ENCODE measurements at places on chromosomes 5 and 9.

GRCh38 chr9:16656432-16657169 is 213.9 kb downstream of the BNC2 start:
- DNase-seq, result no peak

DNA sequence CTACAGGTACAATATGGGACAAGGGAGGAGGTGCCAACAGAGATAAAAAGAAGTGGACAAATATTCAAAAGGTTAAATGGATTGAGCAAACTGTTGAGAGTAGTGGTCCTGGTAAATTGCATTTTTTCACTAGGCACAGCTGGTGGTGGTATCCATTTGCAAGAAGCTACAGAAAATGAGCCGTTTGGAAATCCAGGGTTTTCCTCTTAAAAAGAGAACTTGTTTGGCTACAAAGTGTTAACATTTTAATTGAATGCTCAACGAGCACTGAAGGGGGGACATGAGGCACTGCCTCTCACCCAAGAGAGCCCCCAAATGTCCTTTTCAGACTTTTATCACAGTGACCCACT is 491 bp upstream of the ZCCHC9 start:
- no peak for DNase-seq

DNA sequence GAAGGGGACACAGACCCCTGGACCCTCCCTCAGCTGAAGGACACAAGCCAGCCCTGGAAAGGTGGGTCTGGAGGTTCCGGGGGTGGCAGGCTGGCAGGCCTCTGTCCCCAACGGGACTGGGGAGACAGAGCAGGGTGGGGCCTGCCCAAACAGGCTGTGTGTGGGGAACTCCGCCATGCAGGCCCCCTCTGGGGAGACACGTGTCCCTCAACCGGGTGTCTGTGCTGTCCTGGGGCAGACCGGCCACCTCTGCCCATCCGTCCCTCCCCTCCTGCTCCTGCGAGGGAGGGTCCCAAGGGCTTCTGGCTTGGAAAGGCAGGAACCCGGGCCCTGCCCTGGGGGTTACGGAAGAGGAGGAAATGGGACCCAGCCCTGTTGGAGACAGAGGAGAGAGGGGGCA is 1.4 kb downstream of the SLC34A3 start:
- no peak for DNase-seq

- DNase-seq, result no peak
Observed at GRCh38 chr9:132753593-132753880, 83.3 kb downstream of the GTF3C4 start.

GRCh38 chr9:130789747-130790672 is 45.0 kb upstream of the ABL1 start:
- DNase-seq, result no peak

- DNase-seq, result peak; percentile 72
Observed at GRCh38 chr9:70412832-70413463, 1.5 kb downstream of the KLF9 start.

DNA sequence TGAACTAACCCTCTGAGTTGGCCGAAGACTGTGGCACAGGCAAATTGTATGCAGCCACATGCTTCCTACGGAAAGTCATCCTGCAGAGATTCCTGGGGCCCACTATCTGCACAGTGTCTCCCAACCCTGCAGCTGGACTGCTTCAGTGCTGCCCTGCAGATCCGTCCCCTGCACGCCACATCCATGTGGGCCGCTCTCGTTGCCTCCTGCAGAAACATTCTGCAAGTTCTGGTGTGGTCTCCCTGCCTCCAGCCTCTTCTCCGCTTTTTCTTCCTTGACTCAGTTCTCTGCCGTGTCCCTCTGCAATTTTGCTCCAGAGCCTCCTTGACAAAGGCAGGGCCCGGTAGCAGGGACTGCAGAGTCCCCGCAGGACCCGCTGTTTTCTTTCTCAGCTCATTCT is 249.0 kb downstream of the AOPEP start:
- no peak for DNase-seq

All from MCF 10A (cell line).